Activated CD4-positive, alpha-beta T cell treated with anti-CD3 and anti-CD28 coated beads, Interleukin-2, amount 10 ng/mL, durations not matched to agents 7 days and 5 days (primary cell): ENCODE measurements at places on chromosomes 6 and 20. TPM values are rescaled to one million over a fixed set of nuclear protein-coding genes. Genes with fewer than 3 reads are reported as not detected.

GRCh38 chr20:59175002-59175401 lies 11.4 kb downstream of the ZNF831 start:
- no peaks in the 10 kb centered on the region for H3K27me3 ChIP-seq
- no peak overlapping the region for H3K4me3 ChIP-seq
- H3K4me1 ChIP-seq, result peaks cover 70% of the 10 kb centered on the region
- H3K36me3 ChIP-seq, result peaks cover 84% of the 10 kb centered on the region
- no peak overlapping the region for H3K27ac ChIP-seq

DNA sequence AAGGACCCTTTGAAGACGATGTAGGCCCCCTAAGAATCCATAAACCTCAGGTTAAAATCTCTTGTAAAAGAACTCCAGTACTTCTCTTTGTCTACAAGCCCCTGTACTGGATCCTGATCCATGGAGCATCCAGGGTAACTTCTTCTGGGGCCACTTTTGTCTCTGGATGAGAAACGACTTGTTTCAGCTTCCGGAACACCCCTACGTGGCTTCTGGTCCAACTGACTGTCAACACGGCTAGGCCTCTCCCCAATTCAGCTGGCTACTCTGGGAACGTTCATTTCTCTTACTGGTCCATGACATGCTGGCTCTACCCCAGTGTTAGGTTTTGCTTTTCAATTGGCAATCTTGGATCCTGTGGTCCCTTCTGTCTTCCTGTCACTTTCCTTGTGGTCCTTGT lies 198.0 kb downstream of the BACH2 start:
- H3K4me3 ChIP-seq, result no peak overlapping the region
- no peak for DNase-seq
- peaks cover 41% of the 10 kb centered on the region for H3K36me3 ChIP-seq
- peak overlapping the region; percentile 32 for H3K27ac ChIP-seq
- peaks cover 84% of the 10 kb centered on the region for H3K4me1 ChIP-seq
- H3K27me3 ChIP-seq, result no peaks in the 10 kb centered on the region

- peaks cover 73% of the 10 kb centered on the region for H3K4me1 ChIP-seq
- peak overlapping the region; percentile 90 for H3K27ac ChIP-seq
- H3K27me3 ChIP-seq, result peaks cover 3% of the 10 kb centered on the region
- H3K36me3 ChIP-seq, result peaks cover 18% of the 10 kb centered on the region
- DNase-seq, result no peak
- H3K4me3 ChIP-seq, result peak overlapping the region; percentile 88
Observed at GRCh38 chr6:33424855-33425667, 5.2 kb downstream of the SYNGAP1 start.

DNA sequence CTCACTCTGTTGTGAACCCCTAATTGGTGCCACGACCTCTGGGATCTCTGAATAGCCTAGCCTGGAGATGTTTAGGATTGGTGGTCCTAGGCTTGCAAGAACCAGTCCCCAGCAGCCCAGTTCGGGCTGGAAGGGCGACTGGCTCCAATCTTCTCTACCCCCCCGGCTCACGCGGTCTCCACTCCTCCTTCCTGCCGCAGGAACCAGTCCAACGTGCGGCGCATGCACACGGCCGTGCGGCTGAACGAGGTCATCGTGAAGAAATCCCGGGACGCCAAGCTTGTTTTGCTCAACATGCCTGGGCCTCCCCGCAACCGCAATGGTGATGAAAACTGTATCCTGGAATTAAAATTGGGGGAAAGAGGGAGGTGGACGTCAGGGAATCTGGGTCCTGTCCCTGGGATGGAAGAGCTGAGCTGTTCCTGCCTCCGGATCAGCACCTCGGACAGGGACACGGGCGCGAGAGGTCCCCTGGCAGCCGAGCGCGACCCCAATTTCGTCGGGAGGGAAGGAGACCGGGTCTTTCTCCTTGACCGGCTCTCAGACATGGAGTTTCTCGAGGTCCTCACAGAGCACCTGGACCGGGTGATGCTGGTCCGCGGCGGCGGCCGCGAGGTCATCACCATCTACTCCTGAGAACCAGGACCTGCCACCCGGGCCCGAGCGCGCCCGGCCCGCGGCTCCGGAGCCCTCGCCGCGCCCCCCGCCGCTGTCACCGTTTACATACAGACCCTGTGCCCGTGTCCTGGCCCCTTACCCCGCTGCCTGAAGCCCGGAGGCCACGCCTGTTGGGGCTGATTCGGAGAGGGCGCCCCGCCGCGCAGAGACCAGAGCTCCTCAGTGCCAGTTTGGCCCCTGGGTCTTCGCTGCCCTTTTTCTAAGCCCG lies 28.2 kb downstream of the SLC12A5 start:
- peak; percentile 10 for DNase-seq
- peaks cover 34% of the 10 kb centered on the region for H3K4me1 ChIP-seq
- H3K4me3 ChIP-seq, result no peak overlapping the region

DNA sequence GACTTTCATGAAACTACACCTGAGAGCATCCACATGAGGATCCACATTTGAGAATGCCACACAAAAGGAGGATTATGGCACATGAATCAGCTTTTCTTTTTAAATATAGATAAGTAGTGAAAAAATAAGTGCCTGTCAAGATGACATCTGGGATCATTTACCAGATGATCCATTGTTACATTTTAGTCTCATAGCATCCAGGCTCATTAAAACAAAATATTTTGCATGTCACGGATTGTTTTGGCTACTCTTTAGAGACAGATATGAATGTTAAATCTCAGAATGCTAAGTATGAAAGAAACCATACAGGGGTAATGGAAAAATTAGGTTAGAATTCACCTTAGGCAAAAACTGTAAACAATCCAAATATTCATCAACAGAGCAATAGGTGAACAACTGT lies 66.7 kb downstream of the MYO6 start:
- H3K4me3 ChIP-seq, result no peak overlapping the region
- DNase-seq, result no peak
- peaks cover 5% of the 10 kb centered on the region for H3K27me3 ChIP-seq
- no peak overlapping the region for H3K27ac ChIP-seq

DNA sequence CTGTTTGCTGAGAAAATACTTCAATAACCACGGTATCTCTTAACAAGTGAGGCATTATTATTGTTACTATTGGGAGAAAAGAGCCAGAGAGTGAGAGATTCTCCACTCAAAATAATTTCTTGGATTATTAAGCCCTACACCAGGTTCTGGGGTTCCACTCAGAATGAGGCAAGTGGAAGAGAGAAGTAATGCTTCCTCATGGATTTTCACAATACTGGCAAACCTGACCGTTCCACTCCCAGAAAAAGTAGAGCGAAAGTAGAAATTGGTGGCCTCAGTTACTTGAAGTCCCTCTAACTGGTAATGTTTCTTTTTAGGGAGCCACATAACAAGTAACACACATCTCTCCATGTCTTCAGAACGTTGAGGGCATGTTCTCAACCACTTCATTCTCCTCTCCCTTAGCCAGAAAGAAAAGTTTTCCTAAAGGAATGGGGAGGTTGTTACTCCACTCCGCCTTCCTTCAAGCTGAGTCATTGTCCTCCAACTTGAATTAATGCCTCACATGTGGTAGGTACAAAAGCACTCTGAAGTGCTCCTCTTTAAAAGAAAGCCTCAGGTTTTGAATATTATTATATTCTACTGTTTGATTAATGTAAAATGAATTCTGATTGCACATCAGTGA lies 1.9 kb downstream of the BAG2 start:
- peaks cover 5% of the 10 kb centered on the region for H3K36me3 ChIP-seq
- peak overlapping the region; percentile 95 for H3K4me3 ChIP-seq
- H3K4me1 ChIP-seq, result peaks cover 53% of the 10 kb centered on the region
- peak overlapping the region; percentile 97 for H3K27ac ChIP-seq
- no peak for DNase-seq
- H3K27me3 ChIP-seq, result no peaks in the 10 kb centered on the region

DNA sequence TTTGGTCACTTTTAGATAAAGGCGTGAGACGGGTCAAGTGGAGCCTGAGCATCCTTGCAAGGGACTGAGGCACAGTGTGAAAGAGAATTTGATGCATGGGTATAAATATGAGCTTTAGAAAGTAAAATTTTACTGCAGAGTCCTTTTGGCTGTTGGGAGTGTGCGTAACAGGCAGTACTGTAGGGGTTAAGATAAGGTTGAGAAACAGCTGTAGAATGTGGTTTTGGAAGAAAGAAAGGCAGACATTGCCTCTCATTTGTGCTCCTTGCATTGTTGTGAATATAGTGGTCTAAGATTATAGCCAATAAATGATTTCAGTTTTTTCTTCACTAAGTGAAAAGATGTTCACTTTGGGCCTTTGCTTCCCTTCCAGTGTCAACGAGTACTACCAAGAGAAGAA lies 73.0 kb downstream of the RREB1 start:
- no peaks in the 10 kb centered on the region for H3K4me1 ChIP-seq
- H3K4me3 ChIP-seq, result no peak overlapping the region
- DNase-seq, result no peak
- H3K36me3 ChIP-seq, result peaks cover 62% of the 10 kb centered on the region
- H3K27ac ChIP-seq, result no peak overlapping the region

- H3K36me3 ChIP-seq, result peaks cover 16% of the 10 kb centered on the region
- peak within 1 kb of the TSS; percentile 98 for H3K27ac ChIP-seq
- no peaks in the 10 kb centered on the region for H3K27me3 ChIP-seq
- H3K4me1 ChIP-seq, result peaks cover 48% of the 10 kb centered on the region
- H3K4me3 ChIP-seq, result peak within 1 kb of the TSS; percentile 89
Observed at GRCh38 chr6:42978839-42979522, at the start of gene PEX6. Gene PEX6, minus strand, starts transcription at chr6:42979181. Its CDS starts 31 bp downstream, at chr6:42979150.

PLCB4 gene
- not detected for total RNA-seq

EMILIN3 gene
- total RNA-seq, result not detected

BACH2 gene
- 61.6 TPM for total RNA-seq

NMBR gene
- total RNA-seq, result not detected

- H3K36me3 ChIP-seq, result no peaks in the 10 kb centered on the region
- H3K27ac ChIP-seq, result no peak overlapping the region
- H3K4me1 ChIP-seq, result peaks cover 20% of the 10 kb centered on the region
- DNase-seq, result no peak
- no peak overlapping the region for H3K4me3 ChIP-seq
- peaks cover 23% of the 10 kb centered on the region for H3K27me3 ChIP-seq
Observed at GRCh38 chr20:64100946-64101688, 6.2 kb downstream of the NPBWR2 start.

HLA-DQB1 gene
- total RNA-seq, result 24.1 TPM

GRCh38 chr20:18721551-18722115 lies 92.0 kb upstream of the SCP2D1 start:
- no peak overlapping the region for H3K27ac ChIP-seq
- no peak for DNase-seq
- peaks cover 2% of the 10 kb centered on the region for H3K36me3 ChIP-seq
- H3K4me3 ChIP-seq, result no peak overlapping the region
- H3K4me1 ChIP-seq, result peaks cover 4% of the 10 kb centered on the region

FNDC11 gene
- total RNA-seq, result 0.15 TPM

GRCh38 chr6:168343239-168344150 lies 23.9 kb upstream of the DACT2 start:
- no peaks in the 10 kb centered on the region for H3K4me1 ChIP-seq
- H3K4me3 ChIP-seq, result no peak overlapping the region
- H3K27me3 ChIP-seq, result peaks cover 4% of the 10 kb centered on the region
- no peaks in the 10 kb centered on the region for H3K36me3 ChIP-seq
- H3K27ac ChIP-seq, result no peak overlapping the region
- DNase-seq, result no peak

DNA sequence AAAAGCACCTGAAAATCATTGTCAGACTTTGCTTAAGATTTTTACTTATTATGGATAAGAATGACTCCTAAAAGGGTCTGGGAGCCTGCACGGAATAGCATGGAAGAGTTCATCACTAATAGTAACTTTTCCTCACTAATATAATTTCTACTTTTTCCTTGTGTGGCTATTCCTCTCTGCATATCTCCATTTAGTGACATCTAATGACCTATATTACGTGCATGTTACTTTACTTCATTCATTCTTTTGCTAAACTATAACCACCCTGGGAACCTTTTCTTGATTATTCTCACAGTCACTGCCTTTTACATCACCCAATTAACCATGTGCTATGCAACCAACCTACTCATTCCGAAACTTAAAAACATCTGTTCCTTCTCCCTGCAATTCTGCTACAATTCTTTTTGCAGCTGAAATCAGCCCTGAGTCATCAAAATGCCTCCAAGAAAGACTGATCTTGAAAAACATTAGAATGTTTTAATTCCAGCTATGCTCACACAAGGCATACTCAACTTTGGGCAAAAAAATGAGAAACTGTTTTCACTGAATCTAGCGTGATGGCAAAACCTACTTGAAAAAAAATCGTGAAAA lies 313.3 kb downstream of the RNGTT start:
- H3K4me3 ChIP-seq, result no peak overlapping the region
- no peaks in the 10 kb centered on the region for H3K27me3 ChIP-seq
- no peak for DNase-seq
